Amniotic epithelial cell (primary cell): ENCODE measurements at places on chromosomes 11 and 22.
A peak's percentile ranks its signal among the peaks of the same experiment; 100 is the strongest.

DNA sequence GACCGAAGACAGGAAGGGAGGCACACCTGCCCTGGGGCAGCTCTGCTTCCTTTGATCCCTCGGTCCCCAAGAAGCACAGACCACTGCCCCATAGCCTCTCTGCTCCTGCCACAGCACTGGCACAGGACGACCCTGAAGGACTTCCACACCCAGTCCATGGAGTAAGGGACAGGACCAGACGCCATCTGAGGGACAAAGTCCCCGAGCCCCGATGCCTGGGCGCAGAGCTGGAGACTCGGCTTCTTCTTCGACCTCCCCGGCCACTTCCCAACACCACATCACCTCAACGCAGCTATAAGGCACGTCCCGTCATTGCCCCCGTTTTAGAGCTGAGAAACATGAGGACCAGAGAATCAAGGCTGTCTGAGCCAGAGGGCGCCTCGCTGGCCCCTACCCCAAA lies 310.5 kb downstream of the BRD1 start:
- no peak for DNase-seq

- DNase-seq: no peak
Observed at GRCh38 chr11:12212821-12213185, 102.4 kb downstream of the MICAL2 start.

DNA sequence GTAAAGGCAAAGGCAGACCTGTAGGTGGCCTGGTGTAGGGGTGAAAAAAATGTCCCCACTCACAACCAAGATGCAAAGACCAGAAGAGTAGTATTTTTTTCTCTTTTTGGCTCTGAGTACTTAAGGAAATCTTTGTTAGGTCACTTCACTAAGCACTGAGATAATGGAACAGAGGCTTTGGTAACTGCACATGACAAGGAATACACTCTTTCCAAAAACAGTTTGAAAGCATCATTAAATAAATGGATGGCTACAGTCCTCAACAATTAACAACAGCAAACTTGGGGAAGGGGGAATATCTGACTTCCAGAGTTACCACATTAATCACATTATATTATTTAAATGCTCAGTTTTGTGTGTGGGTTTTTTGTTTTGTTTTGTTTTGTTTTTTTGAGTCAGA lies 26.9 kb upstream of the PGM2L1 start:
- DNase-seq: no peak

GRCh38 chr11:128981254-128981653 lies 38.6 kb upstream of the TP53AIP1 start:
- DNase-seq: peak; percentile 74

DNA sequence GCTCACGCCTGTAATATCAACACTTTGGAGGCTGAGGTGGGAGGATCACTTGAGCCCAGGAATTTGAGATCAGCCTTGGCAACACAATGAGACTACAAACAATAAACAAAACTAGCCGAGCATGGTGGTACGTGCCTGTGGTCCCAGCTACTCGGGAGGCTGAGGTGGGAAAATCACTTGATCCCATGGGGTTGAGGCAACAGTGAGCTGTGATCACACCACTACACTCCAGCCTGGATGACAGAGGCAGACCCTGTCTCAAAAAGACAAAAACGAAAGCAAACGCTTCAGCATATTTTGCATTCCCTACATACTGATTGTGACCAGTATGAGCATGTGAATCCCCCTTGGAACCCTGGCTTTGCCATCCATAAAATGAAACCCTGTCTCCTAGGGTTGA lies 33.9 kb upstream of the MN1 start:
- peak; percentile 39 for DNase-seq

DNA sequence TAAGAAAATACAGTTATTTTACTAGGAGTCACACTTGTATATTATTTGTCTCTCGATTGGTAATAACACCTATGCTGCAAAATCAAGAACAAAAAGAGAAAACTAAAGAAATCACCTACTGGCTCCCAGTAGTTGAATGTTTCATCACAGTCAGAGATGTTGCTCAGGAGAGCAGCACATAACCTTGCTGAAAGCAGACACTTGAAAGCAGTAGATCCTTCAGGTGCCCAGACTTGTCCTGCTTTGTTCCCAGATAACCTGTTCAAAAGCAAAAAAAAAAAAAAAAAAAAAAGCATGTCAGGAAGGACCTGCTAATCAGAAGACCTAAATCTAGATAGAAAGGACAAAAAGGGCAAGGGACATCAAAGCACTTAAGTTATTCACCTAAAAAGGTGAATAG lies 1.3 kb downstream of the ALG9 start:
- DNase-seq: no peak

- peak; percentile 9 for DNase-seq
Observed at GRCh38 chr11:26045082-26045481, 286.8 kb upstream of the ANO3 start.

- DNase-seq: no peak
Observed at GRCh38 chr22:19722982-19723231, 432 bp upstream of the GP1BB start.

DNA sequence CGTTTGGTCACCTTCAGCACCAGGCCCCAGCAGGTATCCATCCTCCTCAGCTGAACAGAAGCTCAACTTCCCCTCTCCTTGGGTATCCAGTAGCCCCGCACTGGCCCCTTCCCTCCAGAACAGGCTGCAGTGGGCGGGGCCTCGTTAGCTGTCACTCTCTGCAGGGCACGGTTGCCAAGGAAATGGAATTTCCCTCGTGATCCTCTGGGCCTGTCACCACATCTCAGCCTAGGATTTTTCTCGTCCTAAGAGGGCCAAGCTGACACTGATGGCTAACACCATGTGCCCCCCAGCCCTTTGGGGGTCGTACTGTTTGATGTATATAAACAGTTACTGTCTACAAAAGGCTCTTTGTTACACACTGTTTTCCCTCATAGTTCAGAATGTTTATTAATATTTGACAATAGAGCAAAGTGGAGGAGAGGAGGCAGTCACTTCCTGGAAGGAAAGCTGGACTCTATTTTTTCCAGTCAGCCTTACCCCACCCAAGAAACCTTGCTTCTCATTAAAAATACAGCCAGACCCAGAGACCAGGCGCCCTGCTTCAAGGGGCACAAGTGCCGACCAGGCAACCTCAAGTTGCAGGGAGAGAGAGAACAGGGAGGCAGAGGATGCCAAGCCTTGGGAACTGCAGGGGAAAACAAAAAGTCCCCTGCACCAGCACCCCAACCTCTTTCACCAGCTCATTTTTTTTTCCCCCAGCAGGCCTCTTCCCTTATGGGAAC lies 44.5 kb downstream of the FEZ1 start:
- peak; percentile 18 for DNase-seq

GRCh38 chr22:32142600-32142999 lies 16.5 kb downstream of the C22orf42 start:
- DNase-seq: no peak

- no peak for DNase-seq
Observed at GRCh38 chr11:876545-876944, 33.9 kb downstream of the TSPAN4 start.

DNA sequence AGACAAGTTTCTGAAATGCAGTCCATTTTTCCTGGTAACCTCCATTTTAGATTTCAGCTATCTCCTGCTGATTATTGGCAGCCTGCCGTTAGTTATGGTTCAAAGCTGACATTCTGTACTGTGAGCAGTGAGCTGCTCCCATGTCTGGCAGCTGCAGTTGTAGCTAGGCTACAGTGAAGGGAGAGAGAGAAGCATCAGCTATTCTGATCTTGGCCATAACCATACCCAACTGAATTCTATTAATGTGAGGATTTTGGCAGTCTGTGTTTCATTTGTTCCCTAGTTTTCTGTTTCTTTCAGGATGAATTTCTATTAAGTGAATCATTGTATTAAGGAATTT lies 33.4 kb downstream of the SIK2 start:
- DNase-seq: peak; percentile 23

DNA sequence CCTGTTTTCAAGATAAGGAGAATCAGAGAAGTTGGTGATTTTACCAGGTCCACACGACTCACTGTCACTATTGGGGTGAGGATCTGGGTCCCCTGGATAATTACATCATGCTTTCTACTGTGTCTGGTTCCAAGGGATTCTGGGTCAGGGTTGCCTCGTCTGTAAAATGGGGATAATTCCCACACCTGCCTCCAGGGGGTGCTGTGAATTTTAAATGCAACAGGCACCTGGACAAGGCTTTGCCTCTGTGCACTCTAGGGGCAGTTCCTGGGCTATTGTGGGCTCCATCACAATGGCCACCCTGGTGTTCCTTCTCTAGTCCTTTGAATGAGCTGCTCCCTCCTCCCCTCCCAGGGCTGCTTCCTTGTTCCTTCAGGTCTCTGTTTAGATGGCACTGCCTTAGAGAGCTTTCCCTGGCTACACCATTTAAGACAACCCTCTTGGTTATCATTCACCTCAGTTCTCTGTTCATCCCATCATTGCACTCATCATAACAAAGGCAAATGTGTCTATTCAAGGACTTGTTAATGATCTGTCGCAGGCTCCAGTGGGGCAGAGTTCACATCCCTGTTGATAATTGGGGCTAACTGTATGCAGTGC lies 178.6 kb downstream of the MIAT start:
- peak; percentile 41 for DNase-seq

DNA sequence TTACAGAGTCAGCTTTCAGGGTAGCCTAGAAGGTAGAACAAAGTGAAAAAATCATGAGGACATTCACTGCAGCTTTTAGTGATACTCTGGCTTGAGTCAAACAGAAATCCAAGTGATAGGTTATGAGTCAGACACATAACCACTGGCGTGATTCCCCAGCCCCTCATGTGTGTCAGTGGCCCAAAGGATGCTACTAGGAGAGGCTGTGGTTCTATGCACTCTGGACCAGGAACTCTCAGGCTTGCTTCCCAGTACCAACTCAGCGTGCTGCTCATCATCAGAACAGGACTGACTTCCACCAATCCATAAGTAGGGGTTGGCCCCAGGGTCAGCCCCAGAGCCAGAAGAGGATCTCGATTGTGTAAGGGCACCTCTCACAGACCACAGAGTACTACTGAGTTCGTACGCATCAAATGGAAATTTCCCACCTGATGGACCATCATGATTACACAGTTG lies 116.8 kb downstream of the MED15 start:
- DNase-seq: peak; percentile 9

DNA sequence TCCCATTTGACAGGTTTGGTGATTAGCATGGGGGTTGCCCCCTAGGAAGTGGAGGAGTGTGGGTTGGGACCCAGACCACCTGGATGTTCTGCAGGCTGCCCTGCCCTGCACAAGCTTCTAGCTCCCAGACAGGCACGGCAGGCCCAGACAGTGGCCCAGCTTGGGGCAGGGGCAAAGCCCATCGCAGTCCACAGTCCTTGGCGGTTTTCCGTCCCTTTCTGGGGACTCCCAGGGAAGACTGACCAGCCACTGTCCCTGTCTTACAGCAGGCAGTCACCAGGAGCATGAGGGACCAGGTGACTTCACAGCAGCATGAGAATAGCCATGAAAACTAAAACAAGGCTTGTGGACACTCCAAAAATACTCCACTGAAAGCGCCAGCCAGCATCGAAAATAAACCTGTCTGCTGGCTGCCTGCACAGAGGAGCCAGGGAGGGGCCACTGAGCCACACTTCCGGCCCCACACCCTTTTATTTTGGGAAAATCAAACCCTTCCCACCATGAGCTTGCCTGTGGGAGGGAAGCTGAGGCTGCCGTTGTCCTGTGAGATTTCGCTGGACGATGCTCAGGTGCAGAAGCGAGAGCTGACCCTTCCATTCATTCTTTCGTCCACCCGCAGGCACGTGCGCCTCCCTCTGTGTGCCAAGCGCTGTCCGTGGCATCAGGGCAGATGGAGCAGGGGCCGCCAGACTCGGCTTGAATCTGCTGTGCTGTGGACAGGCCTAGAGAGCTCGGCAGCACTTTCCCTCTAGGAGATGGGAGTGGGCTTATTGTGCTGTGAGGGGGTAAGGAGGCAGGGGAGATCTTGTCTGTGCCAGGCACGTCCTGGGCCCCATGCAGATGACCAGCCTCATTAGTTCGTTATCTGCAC lies 28.0 kb downstream of the FADD start:
- no peak for DNase-seq

GRCh38 chr11:120400564-120401364 lies 64.6 kb downstream of the ARHGEF12 start:
- DNase-seq: peak; percentile 99

DNA sequence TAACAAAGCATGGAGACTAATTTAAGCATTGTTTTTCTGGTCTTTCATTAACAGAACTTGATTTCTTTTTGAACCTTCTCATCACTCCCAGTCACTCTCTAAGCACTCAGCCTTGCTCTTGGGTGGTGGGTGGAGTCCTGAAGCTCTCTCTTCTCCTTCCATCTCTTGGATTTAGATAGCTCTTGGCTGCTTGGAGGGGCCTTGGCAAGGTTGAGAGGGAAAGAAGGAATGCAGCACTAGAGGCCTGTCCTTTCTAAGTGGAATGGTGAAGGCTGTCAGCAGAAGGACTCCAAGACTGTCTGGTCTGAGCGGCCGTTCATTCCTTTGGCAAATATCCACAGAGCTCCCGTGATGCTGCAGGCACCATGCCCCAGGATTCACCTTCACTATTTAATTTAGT lies 168.6 kb upstream of the E2F8 start:
- no peak for DNase-seq

GRCh38 chr22:28268850-28269249 lies 349.8 kb upstream of the PITPNB start:
- no peak for DNase-seq

DNA sequence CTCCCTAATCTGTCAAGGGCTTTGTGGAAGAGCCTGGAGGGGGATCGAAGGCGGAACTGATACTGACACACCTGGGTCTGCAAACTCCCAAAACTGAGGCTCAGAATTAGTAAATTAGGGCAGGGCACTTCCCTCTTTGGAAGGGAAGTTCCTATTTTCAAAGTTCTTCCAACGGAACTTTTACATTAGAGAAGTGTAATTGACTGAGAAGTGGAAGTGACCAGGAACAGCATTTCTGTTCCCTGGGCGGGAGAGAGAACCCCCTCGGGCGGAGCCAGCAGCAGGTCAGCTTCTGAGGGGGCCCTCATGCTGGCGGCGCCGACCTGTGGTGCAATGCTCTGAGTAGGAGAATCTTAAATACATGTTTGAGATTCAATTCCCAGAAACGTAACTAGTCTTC lies 1.1 kb upstream of the CBL start:
- DNase-seq: no peak

GRCh38 chr11:84673753-84674152 lies 953.4 kb downstream of the DLG2 start:
- no peak for DNase-seq

GRCh38 chr11:34330653-34331052 lies 27.2 kb downstream of the ABTB2 start:
- no peak for DNase-seq

DNA sequence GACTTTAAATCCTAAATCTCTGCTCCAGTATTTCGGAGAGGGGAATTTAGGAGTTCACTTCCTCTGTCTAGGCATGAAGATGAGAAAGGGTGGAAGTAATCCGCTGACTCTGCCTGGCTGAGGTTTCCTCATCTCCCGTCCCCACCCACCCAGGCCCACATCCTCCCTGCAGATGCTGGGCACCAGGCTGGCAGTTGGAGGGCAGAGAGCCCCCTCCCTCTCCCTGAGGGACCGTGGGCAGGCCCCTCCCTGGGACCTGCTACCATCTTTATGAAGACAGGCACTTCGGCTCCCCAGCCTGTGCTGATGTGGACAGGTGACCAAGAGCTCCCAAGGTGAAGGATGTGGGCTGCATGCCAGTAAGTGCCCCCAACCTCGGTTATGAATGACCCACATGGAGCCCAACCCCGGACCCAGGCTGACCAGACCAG lies 6.7 kb downstream of the CASTOR1 start:
- no peak for DNase-seq

- no peak for DNase-seq
Observed at GRCh38 chr22:19761725-19762567, 1.4 kb downstream of the TBX1 start.
